ENCODE measurements at places on chromosomes 3 and 15. TPM values are rescaled to one million over a fixed set of nuclear protein-coding genes. Genes with fewer than 3 reads are reported as not detected.

The CEP70 gene
- 4.6 TPM for polyA plus RNA-seq

The KLHL40 gene
- polyA plus RNA-seq = not detected

The P2RY1 gene
- polyA plus RNA-seq = not detected

The VIPR1 gene
- polyA plus RNA-seq = not detected

The CCR9 gene
- not detected for polyA plus RNA-seq

The TRAT1 gene
- polyA plus RNA-seq = not detected

The LMCD1 gene
- polyA plus RNA-seq = 43.1 TPM

DNA sequence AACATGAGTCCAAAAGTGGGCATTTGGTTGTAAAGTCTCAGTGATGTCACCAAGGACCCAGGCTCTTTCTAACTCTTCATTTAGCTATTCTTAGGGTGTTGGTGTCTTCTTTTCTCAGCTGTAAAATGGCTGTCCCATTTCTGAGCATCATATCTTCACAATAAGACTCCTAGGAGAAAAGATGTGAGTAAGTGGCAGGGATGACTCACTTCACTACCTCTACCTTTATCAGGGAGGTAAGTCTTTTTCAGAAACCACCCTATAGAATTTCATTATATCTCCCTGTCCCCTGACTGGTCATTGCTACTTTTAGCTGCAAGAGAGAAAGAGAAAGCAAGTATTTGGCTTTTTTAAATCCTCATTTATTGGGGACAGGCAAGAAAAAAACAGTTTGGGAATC is 300.2 kb upstream of the RBMS3 start:
- H3K36me3 ChIP-seq = no peaks in the 10 kb centered on the region
- H3K4me1 ChIP-seq = no peaks in the 10 kb centered on the region
- DNase-seq = no peak
- no peaks in the 10 kb centered on the region for H3K27me3 ChIP-seq
- H3K27ac ChIP-seq = no peak overlapping the region

- peaks cover 5% of the 10 kb centered on the region for H3K4me1 ChIP-seq
- DNase-seq = peak; percentile 90
- H3K27me3 ChIP-seq = no peaks in the 10 kb centered on the region
- no peak overlapping the region for H3K4me3 ChIP-seq
- no peaks in the 10 kb centered on the region for H3K36me3 ChIP-seq
- peak overlapping the region; percentile 58 for H3K27ac ChIP-seq
Observed at GRCh38 chr3:188421151-188421821, 267.3 kb downstream of the LPP start.

DNA sequence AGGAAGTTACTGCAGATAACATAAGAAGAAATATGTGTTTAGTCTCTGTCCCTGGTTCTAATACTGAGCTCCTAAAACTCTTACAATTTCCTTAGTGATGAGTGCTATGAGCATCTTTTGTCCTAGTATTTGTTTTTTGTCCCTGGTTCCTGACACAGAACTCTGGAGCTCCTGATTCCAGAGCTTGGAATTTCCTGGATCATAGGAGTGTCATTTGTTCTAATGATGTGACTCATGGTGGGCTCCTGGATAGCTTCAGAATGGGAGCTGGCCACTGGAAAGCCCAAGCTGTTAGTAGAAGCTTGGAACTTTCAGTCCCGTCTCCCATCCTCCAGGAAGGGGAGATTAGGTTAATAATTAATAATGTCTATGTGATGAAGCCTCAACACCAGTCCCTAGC is 98.2 kb downstream of the CNTN6 start:
- DNase-seq = no peak
- H3K27ac ChIP-seq = no peak overlapping the region
- H3K4me3 ChIP-seq = no peak overlapping the region
- no peaks in the 10 kb centered on the region for H3K4me1 ChIP-seq
- H3K36me3 ChIP-seq = no peaks in the 10 kb centered on the region
- no peaks in the 10 kb centered on the region for H3K27me3 ChIP-seq

- DNase-seq = peak; percentile 72
- H3K36me3 ChIP-seq = peaks cover 3% of the 10 kb centered on the region
- no peaks in the 10 kb centered on the region for H3K27me3 ChIP-seq
- H3K4me3 ChIP-seq = no peak overlapping the region
- peaks cover 8% of the 10 kb centered on the region for H3K4me1 ChIP-seq
Observed at GRCh38 chr15:85639752-85640381, 154.9 kb downstream of the KLHL25 start.

- peaks cover 26% of the 10 kb centered on the region for H3K36me3 ChIP-seq
- H3K4me1 ChIP-seq = no peaks in the 10 kb centered on the region
- DNase-seq = no peak
- H3K27me3 ChIP-seq = no peaks in the 10 kb centered on the region
Observed at GRCh38 chr15:43052860-43053259, 53.0 kb downstream of the UBR1 start.

DNA sequence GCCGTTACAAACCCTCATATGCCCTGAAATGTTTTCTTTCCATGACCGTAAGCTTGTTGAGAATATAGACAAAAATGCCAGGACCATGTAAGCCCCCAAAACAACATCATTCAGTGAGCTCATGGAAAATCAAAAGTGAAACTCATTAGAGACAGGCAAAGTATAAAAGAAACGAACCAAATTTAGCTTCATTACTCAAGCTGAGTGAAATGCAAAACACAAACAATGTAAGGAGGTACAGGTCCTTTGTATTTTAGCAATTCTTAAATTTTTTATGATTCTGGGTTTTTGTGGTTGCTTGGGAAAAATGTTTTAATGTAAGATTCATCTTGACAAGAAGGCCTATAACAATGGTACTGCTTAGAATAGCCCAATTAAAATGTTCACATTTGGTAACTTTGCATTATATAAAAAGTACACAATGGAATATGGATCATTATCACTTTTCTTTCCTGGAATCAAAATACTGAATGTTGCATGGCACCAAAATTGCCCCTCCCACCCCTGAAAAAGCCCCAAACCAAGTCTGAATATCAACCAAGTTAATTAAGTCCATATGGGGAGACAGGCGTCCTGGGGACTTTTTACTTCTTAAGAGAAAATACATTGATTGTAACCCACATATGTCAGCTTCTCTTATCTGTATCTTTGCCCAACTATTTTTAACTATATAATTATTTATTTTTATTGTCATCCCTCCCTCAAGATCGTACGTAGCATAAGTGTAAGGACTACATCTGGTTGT is 247.7 kb upstream of the CDIN1 start:
- no peak for DNase-seq
- peak overlapping the region; percentile 36 for H3K27ac ChIP-seq
- H3K4me3 ChIP-seq = peak overlapping the region; percentile 27
- H3K4me1 ChIP-seq = peaks cover 6% of the 10 kb centered on the region

- H3K4me1 ChIP-seq = no peaks in the 10 kb centered on the region
- no peaks in the 10 kb centered on the region for H3K36me3 ChIP-seq
- H3K27me3 ChIP-seq = peaks cover 38% of the 10 kb centered on the region
- no peak for DNase-seq
- H3K27ac ChIP-seq = no peak overlapping the region
Observed at GRCh38 chr15:70227147-70227546, 129.4 kb upstream of the TLE3 start.

DNA sequence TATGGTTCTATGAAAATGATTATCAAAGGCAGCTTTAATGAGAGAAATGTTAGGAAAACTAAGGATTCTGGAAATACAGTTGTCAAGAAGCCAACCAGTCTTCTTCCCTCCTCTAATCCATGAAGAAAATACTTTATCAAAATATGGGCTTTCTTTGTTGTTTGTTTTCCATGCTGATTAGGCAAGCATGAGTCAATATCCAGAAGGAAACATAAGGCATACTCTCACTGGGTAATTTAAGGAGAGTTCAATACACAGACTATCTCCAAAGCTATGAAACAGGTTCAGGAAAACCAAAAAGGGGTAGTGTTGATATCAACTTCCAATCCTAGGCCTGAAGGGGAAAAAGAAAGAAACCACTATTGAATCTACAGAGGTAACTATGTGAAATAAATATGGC is 68.7 kb upstream of the CMC1 start:
- no peaks in the 10 kb centered on the region for H3K4me1 ChIP-seq
- no peak for DNase-seq
- H3K27me3 ChIP-seq = no peaks in the 10 kb centered on the region
- no peaks in the 10 kb centered on the region for H3K36me3 ChIP-seq
- no peak overlapping the region for H3K27ac ChIP-seq
- H3K4me3 ChIP-seq = no peak overlapping the region

DNA sequence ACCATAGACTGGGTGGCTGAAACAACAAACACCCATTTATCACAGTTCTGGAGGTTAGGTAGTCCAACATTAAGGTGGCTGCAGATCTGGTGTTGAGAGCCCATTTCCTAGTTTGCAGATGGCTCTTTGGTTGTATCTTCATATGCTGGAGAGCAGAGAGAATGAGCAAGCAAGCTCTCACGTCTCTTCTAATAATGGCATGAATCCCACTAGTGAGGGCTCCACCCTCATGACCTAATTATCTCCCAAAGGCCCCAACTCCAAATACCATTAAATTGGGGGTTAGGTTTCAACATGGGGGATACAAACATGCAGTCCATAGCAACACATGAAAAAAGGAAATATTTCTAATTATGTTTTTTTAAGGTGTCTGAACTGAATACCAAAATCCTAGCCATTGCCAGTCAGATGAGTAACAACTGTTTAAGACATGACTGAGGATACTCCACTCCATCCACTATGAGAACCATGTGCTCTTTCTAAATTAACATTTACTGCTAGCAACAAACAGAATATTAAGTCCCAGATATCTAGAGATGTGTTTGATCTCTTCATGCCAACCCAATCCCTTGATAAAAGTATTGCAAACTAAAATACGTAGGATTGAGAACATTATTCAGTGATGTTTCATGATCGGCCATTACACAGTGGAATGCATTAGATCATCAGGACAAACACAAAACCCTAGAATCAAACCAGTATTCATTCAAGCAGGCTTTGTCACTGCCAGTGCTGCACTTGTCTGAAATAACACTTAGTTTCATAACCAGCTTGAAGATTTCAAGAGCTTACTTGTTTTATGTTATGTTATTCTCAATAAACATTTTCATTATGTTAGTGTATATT is 340.3 kb downstream of the SLC9A9 start:
- DNase-seq = peak; percentile 72
- no peak overlapping the region for H3K4me3 ChIP-seq
- no peak overlapping the region for H3K27ac ChIP-seq
- H3K27me3 ChIP-seq = no peaks in the 10 kb centered on the region
- H3K4me1 ChIP-seq = no peaks in the 10 kb centered on the region

DNA sequence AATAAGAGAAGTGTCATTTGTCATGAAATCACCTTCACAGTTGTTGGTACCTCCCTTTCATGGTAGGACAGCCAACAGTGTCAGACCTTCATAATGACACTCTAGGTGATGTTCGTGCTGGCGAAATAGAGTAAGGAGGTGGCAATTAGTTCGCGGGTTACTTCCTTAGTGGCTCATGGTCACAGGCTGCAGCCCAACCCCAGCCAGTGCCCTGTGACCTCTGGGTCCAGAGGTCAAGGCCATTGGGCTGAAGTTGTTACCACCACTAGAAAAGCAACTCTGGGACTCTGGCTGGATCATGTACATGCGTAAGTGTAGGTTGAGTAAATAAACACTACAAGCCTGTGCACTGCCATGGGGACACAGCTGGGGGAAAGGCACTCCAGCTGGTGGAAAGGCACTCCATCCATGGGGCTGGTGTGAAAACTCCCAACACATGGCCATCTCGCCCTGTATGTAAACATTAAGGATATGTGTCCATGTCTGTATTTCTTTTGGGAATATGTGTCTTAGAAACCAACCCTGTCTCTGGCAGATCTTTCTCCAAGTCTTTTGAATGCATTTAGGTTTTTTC is 106.7 kb downstream of the RYK start:
- H3K4me3 ChIP-seq = no peak overlapping the region
- DNase-seq = no peak
- H3K27me3 ChIP-seq = no peaks in the 10 kb centered on the region
- 0 out of 2 replicates have a peak, but pooled peaks cover 1% of the 10 kb centered on the region for H3K4me1 ChIP-seq
- H3K27ac ChIP-seq = no peak overlapping the region

- H3K27ac ChIP-seq = no peak overlapping the region
- DNase-seq = no peak
- H3K36me3 ChIP-seq = peaks cover 3% of the 10 kb centered on the region
Observed at GRCh38 chr15:71182522-71182921, 67.3 kb downstream of the THSD4 start.

DNA sequence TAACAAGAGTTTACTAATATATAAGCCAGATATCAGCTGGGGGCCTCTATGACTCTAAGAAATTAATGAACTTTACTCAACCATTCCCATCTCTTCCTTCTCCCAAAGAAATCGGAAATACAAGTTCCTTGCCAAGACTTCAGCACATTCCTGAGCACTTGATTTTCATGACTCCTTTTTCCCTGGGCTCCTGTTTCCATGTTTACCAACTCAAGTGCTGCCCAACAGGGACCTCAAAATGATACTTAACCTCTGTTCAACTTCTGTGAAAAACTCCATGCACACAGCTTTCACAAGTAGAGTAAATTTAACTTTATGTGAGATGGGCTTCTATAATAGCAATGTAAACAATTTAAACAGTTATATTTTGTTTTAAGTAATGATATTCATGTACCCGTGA is 315.8 kb upstream of the CDIN1 start:
- H3K27me3 ChIP-seq = no peaks in the 10 kb centered on the region
- no peak for DNase-seq
- H3K4me1 ChIP-seq = peaks cover 2% of the 10 kb centered on the region

DNA sequence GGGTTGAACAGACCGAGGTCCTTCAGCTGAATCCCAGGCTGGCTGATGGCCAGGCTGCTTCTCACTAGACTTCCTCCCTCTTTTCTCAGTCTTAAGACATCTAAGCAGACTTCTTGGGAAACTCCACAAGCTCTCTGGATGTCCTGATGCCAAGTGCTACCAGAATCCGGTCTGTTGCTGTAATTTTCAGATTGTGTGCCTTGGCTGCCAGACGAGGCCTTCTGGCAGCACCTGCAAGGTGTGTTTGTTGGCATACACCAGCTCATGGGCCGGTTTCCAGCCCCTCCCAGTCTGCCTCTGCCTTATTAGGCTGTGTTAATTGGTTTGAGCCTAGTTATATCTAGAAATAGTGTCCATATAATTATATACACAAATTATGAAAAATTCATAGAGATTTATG is 120.6 kb downstream of the TNIK start:
- H3K27ac ChIP-seq = no peak overlapping the region
- DNase-seq = no peak
- no peaks in the 10 kb centered on the region for H3K36me3 ChIP-seq
- H3K27me3 ChIP-seq = no peaks in the 10 kb centered on the region
- no peaks in the 10 kb centered on the region for H3K4me1 ChIP-seq

DNA sequence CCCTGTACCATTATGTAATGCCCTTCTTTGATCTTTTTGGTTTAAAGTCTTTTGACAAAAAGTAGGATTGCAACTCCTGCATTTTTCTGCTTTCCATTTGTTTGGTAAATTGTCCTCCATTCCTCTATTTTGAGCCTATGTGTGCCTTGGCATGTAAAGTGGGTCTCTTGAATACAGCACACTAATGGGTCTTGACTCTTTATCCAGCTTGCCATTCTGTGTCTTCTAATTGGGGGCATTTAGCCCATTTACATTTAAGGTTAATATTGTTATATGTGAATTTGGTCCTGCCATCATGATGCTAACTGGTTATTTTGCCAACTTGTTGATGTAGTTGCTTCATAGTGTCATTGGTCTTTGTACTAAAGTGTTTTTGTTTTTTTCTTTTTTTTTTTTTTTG is 32.4 kb downstream of the CMC1 start:
- peaks cover 4% of the 10 kb centered on the region for H3K36me3 ChIP-seq
- no peak overlapping the region for H3K4me3 ChIP-seq
- DNase-seq = no peak
- no peak overlapping the region for H3K27ac ChIP-seq
- no peaks in the 10 kb centered on the region for H3K27me3 ChIP-seq

Data from IMR-90 (cell line).